Adrenal gland (tissue), 19 donors: ENCODE measurements at places on chromosomes 13 and 19. TPM values are rescaled to one million over a fixed set of nuclear protein-coding genes. Genes with fewer than 3 reads are reported as not detected.

- H3K27ac ChIP-seq = no peak overlapping the region
- no peaks in the 10 kb centered on the region for H3K4me1 ChIP-seq
- H3K36me3 ChIP-seq = no peaks in the 10 kb centered on the region
- H3K27me3 ChIP-seq = no peaks in the 10 kb centered on the region
Observed at GRCh38 chr13:43134868-43135267, 111.5 kb downstream of the DNAJC15 start.

DNA sequence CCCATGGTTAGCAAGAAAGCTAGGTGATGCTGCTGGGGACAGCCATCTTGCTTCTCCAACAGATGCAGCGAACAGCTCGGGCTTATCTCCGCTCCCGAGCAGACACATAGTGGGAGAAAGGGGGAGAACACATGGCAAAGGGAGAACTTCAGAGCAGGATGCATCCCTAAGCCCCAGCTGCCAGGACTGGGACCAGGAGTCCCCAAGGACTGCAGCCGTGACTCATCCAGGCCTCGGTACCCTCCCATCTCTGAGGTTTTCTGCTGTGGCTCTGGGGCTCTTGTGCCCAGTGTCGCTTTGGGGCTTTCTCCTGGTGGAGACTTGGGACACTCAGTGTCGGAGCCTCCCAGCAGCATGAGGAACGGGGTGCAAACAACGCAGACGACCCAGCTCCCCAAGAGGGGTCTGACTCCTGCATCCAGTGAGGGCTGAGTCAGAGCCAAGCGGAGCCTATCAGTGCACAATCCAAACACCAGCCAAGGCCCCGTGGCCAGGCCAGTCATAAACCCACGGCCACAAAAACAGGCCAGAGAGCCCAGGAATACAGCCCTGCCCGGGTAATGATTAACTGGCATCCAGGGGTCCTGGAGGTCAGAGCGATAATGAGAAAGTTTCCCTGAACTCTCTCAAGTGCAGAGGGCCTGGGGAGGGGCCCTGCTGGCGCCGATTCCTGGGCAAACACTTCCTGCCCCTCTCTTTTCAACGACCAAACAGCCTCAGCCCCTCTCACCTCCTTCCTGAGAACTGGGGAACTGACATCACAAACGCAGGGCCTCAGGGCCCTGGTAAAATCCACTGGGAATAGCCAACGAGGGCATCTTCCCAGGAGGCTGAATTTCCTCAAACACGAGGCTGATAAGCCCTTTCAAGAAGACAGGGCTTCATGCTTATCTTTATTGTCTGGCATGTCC is 202.9 kb downstream of the USP12 start:
- H3K27ac ChIP-seq = no peak overlapping the region
- DNase-seq = no peak
- H3K27me3 ChIP-seq = peaks cover 5% of the 10 kb centered on the region
- no peak overlapping the region for H3K4me3 ChIP-seq

GRCh38 chr19:41219924-41220567 is 1.0 kb downstream of the AXL start:
- H3K36me3 ChIP-seq = no peaks in the 10 kb centered on the region
- H3K27me3 ChIP-seq = no peaks in the 10 kb centered on the region
- H3K27ac ChIP-seq = peak overlapping the region; percentile 92
- peak; percentile 56 for DNase-seq
- peaks cover 13% of the 10 kb centered on the region for H3K4me1 ChIP-seq

GRCh38 chr19:13902993-13903555 is 2.8 kb downstream of the BRME1 start:
- no peaks in the 10 kb centered on the region for H3K36me3 ChIP-seq
- no peak overlapping the region for H3K4me3 ChIP-seq
- DNase-seq = no peak
- H3K27me3 ChIP-seq = no peaks in the 10 kb centered on the region
- H3K4me1 ChIP-seq = peaks cover 10% of the 10 kb centered on the region

GRCh38 chr13:77391475-77391874 is 64.6 kb upstream of the MYCBP2 start:
- H3K27ac ChIP-seq = no peak overlapping the region
- no peak overlapping the region for H3K4me3 ChIP-seq
- H3K4me1 ChIP-seq = no peaks in the 10 kb centered on the region
- H3K36me3 ChIP-seq = no peaks in the 10 kb centered on the region
- H3K27me3 ChIP-seq = no peaks in the 10 kb centered on the region
- no peak for DNase-seq

Gene S1PR5
- 0.55 TPM for total RNA-seq

DNA sequence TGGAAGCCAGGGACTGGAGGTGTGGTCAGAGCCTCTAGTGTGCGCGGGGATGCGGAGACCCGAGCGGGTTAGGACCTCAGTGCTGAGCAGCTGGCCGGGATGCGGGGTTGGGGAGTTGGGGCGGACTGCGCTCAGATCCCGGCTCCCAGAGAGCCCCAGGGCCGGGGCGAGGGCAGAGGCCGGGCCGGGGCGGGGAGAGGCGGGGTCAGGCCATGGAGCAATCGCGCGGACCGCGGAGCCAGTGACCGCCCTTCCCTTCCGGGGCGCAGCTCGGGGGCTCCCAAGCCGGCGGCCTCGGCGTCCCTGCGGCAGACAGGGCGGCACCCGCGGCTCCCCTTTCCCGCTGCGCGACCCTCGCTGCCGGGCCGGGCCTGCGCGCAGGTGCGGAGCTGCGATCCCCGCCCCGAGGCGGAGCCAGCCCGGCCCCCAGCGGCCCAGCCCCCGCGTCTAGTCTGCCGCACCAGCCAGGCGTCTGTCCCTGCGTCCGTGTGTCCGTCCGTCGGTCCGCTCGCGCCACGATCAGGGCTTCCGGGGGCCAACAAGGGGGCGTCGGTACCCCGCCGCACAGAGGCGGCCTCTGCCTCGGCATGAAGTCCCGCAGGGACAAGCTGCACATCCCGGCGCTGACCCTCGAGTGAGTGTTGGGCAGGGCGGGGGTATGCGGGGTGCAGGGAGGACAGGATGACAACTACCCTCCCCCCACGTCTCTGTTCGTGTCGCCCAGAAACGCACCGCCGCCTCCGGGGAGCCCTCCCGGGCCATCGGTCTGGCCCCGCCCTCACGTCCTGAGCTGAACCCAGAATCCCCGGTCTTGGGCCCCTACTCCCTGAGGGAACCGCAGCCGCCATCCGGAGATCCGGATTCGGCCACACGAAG is 12.4 kb downstream of the MAST3 start:
- DNase-seq = peak; percentile 74
- H3K36me3 ChIP-seq = no peaks in the 10 kb centered on the region
- H3K4me1 ChIP-seq = peaks cover 14% of the 10 kb centered on the region
- no peaks in the 10 kb centered on the region for H3K27me3 ChIP-seq

Gene SHISA7
- 0.20 TPM for total RNA-seq

Gene TLE2
- total RNA-seq = 28.0 TPM

- H3K27ac ChIP-seq = peak overlapping the region; percentile 61
- peaks cover 35% of the 10 kb centered on the region for H3K4me1 ChIP-seq
- no peaks in the 10 kb centered on the region for H3K36me3 ChIP-seq
- H3K27me3 ChIP-seq = no peaks in the 10 kb centered on the region
- H3K4me3 ChIP-seq = no peak overlapping the region
- no peak for DNase-seq
Observed at GRCh38 chr13:48401480-48401879, 11.4 kb downstream of the LPAR6 start.

DNA sequence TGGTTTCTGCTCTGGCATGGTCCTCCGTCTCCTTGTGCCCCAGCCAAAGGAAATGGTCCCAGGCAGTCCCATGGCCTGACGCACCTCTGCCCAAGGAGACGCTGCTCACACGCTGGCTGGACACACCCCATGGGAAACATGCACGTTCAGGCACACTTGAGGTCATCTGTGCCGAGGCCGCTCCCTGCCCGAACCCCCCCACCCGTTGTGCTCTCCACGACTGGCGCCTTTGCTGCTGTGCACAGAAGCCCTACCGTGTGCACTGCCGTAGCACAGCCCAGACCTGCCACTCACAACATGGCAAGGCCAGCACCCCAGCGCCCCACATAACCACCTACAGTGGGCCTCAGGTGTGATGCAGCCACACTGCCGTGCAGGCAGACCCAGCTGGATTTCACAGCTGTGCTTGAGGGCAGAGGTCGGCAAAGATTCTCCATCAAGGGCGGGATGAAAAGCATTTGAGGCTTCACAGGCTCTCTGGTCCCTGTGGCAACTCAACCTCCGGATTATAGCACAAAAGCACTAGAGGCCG is 65.7 kb downstream of the SPACA7 start:
- H3K36me3 ChIP-seq = no peaks in the 10 kb centered on the region
- DNase-seq = no peak

Gene GPALPP1
- total RNA-seq = 12.7 TPM

- H3K4me3 ChIP-seq = no peak overlapping the region
- H3K27ac ChIP-seq = no peak overlapping the region
- no peaks in the 10 kb centered on the region for H3K36me3 ChIP-seq
- DNase-seq = no peak
- no peaks in the 10 kb centered on the region for H3K27me3 ChIP-seq
- H3K4me1 ChIP-seq = no peaks in the 10 kb centered on the region
Observed at GRCh38 chr13:77565635-77566034, 30.1 kb downstream of the SCEL start.

DNA sequence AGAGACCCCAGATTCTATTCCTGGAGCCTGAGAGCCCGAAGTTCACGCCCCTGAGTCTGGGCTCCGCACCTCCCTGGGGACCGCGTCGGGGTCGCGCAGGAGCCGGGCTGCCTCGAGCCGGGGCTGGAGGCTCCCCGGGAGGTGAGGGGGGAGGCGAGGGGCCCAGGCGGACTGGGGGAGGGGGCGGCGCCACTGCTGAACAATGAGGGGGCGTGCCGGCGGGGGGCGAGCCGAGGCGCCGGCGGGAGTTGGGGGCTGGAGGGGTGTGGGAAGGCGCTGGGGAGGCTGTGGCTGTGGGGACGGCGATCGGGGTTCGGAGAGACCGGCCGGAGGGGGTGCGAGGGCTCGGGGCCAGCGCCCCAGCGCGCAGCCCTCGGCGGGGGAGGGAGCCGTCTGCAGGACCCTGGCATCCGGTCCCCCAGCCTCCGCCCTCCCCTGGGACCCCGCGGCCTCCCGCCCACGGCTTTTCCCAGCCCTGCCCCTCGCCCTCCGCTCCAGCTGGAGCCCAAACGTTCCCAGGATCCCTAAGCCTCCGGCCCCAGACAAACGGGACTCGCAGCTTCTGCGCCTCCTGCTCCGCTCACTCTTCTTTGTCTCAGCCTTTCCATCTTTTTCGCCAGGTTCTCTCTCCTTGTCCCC is 922 bp downstream of the PLEKHG2 start:
- peaks cover 8% of the 10 kb centered on the region for H3K4me1 ChIP-seq
- H3K27me3 ChIP-seq = no peaks in the 10 kb centered on the region
- H3K36me3 ChIP-seq = no peaks in the 10 kb centered on the region
- peak overlapping the region; percentile 70 for H3K27ac ChIP-seq
- DNase-seq = peak; percentile 59
- peak overlapping the region; percentile 75 for H3K4me3 ChIP-seq

GRCh38 chr19:53966931-53967330 is 4.2 kb downstream of the CACNG8 start:
- H3K27me3 ChIP-seq = peaks cover 18% of the 10 kb centered on the region
- no peak overlapping the region for H3K4me3 ChIP-seq
- no peak overlapping the region for H3K27ac ChIP-seq
- H3K36me3 ChIP-seq = no peaks in the 10 kb centered on the region

DNA sequence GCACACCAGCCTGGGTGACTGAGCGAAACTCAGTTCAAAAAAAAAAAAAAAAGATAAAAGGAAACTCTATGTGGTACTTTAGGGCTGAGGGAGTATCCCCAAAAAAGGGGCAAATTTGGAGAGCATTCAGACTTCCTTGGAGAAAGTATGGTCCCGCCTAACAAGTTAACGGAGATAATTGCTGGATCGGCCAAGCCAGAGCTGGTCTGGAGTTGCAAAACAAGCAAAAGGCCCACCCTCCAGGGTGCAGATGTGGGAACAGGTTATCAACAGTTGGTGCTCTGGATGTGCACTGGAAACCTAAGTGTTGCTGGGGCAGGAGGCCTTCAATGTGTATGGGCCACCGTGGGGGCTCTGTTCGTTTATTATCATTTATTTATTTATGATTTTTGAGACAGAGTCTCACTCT is 2.8 kb downstream of the IQCN start:
- no peaks in the 10 kb centered on the region for H3K36me3 ChIP-seq
- DNase-seq = no peak
- H3K4me3 ChIP-seq = no peak overlapping the region
- H3K27me3 ChIP-seq = no peaks in the 10 kb centered on the region
- peaks cover 16% of the 10 kb centered on the region for H3K4me1 ChIP-seq
- H3K27ac ChIP-seq = no peak overlapping the region

GRCh38 chr19:15449620-15450527 is at the start of gene WIZ:
Gene WIZ, minus strand, starts transcription at chr19:15449956. Its CDS starts 1,649 bp downstream, at chr19:15448307.
- no peaks in the 10 kb centered on the region for H3K36me3 ChIP-seq
- no peak within 1 kb of the TSS for H3K27ac ChIP-seq
- H3K4me3 ChIP-seq = peak within 1 kb of the TSS; percentile 93
- peak; percentile 87 for DNase-seq

- H3K27ac ChIP-seq = no peak overlapping the region
- no peak overlapping the region for H3K4me3 ChIP-seq
Observed at GRCh38 chr13:63421123-63421522, 2005.5 kb upstream of the PCDH20 start.

DNA sequence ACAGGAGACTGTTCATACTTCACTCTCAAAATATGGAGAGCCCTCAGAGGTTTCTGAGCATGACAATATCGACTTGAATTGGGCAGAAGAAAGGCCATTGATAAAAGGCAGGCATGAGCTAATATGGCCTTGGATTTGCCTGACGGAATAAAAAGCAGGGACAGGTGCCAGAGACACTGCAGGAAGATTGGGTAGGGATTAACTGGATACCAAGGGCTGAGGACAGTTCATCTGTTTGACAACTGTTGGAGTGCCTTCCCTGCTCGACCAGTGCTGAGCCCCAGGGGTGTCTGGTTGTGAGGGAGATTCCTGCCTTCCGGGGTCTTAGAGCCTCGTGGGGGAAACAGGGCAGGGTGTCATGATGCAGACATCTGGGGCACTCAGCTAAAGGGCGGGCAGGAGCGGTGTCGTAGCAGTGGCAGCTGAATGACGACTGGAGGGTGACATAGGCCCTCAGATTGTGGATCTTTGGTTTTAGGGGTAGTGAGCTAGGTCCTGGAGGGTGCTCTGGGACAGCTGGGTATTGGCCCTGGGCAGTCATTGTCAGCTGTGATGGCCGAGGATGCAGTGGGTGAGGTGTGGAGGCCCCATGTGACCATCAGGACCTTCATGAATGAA is 12.3 kb downstream of the GATAD2A start:
- no peaks in the 10 kb centered on the region for H3K36me3 ChIP-seq
- DNase-seq = peak; percentile 59
- no peak overlapping the region for H3K4me3 ChIP-seq
- H3K4me1 ChIP-seq = peaks cover 10% of the 10 kb centered on the region
- no peak overlapping the region for H3K27ac ChIP-seq
- no peaks in the 10 kb centered on the region for H3K27me3 ChIP-seq

Gene CEBPA
- total RNA-seq = 8.7 TPM

GRCh38 chr19:35397064-35397463 is 26.2 kb downstream of the GPR42 start:
- H3K4me3 ChIP-seq = no peak overlapping the region
- no peak for DNase-seq
- no peaks in the 10 kb centered on the region for H3K4me1 ChIP-seq
- H3K36me3 ChIP-seq = no peaks in the 10 kb centered on the region
- H3K27ac ChIP-seq = no peak overlapping the region

- H3K4me1 ChIP-seq = no peaks in the 10 kb centered on the region
- H3K4me3 ChIP-seq = no peak overlapping the region
- no peak overlapping the region for H3K27ac ChIP-seq
- no peak for DNase-seq
Observed at GRCh38 chr13:93814658-93815057, 588.1 kb downstream of the GPC6 start.
